CD4-positive, alpha-beta T cell treated with Interleukin-6 for 4 hours (primary cell): ENCODE measurements at places on chromosomes 2 and 18.

DNA sequence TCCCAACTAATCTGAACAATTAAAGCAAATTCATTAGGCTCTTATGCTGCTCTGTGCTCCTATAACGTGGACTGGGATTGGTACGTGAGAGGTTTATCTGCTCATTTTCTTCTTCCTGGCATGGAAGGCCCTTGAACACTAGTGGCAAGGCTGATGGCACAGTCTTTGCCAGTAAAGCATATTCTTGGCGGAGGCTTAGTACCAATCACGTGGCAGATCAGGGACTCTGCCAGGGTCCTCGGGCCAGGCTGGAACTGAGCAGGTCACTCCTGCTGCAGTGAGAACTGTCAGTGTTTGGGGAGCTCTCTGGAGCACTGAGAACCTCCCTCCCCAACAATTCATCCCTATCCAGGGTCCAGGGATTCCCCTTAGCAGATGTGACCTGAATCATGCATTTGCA, 3.7 kb upstream of the ALPK2 start:
- DNase-seq, result no peak

- DNase-seq, result peak; percentile 47
Measured at GRCh38 chr2:196277002-196277401, 105.6 kb upstream of the STK17B start.

DNA sequence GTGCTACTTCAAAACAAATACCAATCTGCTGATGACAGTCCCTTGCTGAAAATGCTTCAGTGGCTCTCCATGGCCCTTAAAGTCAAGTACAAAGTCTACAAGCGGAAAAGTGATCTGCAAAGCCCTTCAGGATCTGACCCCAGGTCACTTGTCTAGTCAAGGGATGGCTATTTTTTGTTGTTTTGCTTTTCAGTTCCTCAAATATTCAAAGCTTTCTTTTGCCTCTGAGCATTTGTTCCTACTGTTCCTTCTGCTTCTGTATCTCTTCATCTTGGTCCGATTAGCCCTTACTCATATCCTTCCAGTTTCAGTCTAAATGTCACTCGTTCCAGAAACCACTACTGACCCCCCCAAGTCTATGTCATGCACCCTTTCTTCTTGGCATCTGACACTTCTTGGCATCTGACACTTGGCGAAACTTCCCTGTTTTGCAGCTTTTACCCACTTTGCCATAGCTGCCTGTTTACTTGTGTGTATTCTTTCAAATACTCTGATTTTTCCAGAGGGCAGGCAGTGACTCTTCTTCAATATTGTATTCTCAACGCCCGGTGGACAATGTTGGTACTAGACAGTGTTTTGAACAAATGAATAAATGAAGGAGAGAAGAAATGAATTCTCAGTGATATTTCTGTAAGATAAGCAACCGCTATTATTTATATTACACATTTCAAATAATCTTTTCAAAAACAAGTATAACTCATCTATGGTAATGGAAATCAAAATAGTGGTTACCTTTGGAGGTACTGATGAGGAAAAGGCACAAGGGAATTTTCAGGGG, 175.9 kb upstream of the FN1 start:
- DNase-seq, result no peak

- no peak for DNase-seq
Measured at GRCh38 chr2:122622934-122623333, 867.5 kb downstream of the TSN start.

DNA sequence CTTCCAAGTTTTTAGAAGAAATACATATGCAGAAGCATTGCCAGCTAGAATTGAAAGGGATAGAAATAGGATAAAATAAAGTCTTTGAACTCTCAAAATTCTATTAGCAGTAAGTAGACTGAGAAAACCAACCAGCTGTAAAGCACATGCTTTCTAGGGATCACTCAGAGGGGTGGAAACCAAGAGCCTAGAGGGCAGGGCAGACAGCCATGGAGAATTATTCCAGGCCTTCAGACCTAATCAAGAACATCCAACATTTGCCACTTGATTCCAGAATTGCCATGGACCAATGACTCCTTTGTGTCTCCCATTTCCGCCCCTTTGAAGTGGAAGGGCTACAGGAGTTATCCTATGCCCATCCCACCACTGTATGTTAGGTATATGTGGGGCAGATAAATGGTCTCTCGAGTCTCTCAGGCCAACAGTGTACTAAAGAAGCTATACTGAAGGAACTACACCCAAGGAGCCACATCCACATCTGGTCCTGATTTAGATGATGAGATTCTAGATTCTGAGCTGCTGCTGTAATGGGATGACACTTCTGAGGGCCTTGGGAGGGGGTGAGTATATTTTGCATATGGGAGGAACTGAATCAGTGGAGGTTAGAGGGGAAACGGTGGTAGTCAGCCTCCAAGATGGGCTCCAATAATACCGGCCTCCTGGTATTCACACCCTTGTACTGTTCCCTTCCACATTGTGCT, 4.0 kb downstream of the FARSB start:
- no peak for DNase-seq

- no peak for DNase-seq
Measured at GRCh38 chr2:144894612-144895599, 375.0 kb upstream of the ZEB2 start.

GRCh38 chr18:54205959-54206358, 18.5 kb downstream of the MBD2 start:
- DNase-seq, result no peak

DNA sequence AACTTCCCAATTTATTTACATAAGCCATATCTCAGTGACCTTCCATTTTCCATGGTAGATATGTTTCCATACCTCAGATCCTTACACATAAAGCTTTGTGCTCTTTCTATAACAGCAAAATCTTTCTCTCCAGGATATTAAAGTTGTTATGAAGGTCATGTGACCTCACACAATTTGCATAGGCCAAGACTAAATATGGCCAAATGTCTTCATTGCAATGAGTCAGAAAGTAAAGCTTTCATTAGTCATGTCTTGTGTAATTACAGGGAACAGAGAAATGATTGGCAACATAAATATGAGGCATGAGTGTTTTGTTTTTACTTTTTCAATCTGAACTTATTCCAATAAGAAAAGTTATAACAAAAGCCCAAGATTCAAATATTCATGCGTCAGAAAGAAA, 243.5 kb downstream of the ASXL3 start:
- no peak for DNase-seq

GRCh38 chr2:112342067-112342550, 66.7 kb downstream of the ZC3H6 start:
- DNase-seq, result no peak

DNA sequence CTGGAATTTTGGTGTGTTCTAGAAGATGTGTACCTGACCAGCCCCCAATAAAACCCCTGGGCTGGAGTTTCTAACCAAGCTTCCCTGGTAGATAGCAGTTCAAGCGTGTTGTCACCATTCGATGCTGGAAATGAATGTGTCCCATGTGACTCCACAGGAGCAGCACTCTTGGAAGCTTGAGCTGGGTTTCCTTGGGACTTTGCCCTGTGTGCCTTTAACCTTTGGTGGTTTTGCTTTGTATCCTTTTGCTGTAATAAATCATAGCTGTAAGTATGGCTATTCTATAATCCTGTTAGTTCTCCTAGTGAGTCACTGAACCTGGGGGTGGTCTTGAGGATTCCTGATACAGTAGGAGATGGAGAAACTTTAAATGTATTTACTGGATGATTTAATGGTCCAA, 65.2 kb downstream of the KLHL14 start:
- no peak for DNase-seq
